ENCODE measurements at places on chromosomes 2 and 18. TPM values are rescaled to one million over a fixed set of nuclear protein-coding genes. Genes with fewer than 3 reads are reported as not detected.

DNA sequence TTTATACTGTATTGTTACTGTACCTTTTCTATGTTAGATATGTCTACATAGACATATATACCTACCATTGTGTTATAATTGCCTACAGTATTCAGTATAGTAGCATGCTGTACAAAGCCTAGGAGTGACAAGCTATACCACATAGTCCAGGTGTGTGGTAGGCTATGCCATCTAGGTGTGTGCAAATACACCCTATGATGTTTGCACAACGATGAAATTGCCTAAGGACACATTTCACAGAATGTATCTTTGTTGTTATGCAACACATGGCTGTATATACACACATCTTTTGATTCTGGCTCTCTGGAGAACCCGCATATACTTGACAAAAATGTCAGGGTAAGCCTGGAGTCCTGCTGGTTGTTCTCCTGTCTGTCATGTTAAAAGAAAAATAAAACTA is 85.1 kb downstream of the BCL2L11 start:
- no peak for DNase-seq
- H3K27me3 ChIP-seq = no peaks in the 10 kb centered on the region
- H3K36me3 ChIP-seq = no peaks in the 10 kb centered on the region
- H3K4me1 ChIP-seq = no peaks in the 10 kb centered on the region
- H3K4me3 ChIP-seq = no peak overlapping the region

- H3K27ac ChIP-seq = peak overlapping the region; percentile 89
- H3K4me3 ChIP-seq = peak overlapping the region; percentile 31
- no peaks in the 10 kb centered on the region for H3K36me3 ChIP-seq
Measured at GRCh38 chr2:189580241-189580651, 340 bp downstream of the SLC40A1 start.

DNA sequence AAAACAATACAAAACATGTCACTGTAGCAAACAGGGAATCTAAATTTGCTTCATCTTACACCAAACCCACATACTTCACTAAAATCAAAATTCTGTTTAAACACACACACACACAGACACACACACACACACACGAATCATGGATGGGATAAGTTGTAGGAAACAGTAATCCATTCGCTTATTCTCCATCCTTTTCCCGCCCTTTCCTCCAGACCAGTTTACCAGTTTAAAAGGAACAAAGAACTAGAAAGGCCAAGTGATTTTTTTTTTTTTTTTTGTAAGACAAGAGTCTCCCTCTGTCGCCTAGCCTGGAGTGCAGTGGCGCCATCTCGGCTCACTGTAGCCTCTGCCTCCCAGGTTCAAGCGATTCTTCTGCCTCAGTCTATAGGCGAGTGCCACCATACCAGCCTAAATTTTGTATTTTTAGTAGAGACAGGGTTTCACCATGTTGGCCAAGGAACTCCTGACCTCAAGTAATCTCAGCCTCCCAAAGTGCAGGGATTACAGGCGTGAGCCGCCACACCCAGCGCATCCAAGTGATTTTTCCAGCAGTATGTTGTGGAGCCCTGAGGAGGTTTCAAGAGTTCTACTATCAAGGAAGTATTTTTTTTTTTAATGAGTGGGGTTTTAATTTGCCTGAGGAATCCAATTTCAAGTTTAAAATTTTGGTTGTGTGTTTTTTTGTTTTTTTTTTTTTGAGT is 5.7 kb downstream of the PSME4 start:
- no peak overlapping the region for H3K27ac ChIP-seq
- DNase-seq = no peak
- no peaks in the 10 kb centered on the region for H3K27me3 ChIP-seq

DNA sequence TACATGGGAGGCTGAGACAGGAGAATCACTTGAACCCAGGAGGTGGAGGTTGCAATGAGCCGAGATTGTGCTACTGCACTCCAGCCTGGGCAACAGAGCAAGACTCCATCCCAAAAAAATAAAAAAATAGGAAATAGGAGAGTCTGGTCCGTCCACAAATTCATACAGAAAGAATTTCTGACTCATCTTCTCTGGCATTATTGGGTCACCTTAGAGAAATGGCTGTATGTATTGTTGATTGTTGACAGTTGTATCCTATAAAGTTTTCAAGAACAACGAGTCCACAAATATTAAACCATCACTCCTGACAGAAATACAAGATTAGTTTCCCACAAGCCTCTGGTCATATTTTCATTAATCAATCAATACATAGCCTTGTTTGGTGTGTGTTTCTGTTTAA is 20.4 kb downstream of the RBM43 start:
- DNase-seq = no peak
- no peaks in the 10 kb centered on the region for H3K4me1 ChIP-seq
- H3K36me3 ChIP-seq = no peaks in the 10 kb centered on the region
- H3K27me3 ChIP-seq = no peaks in the 10 kb centered on the region
- H3K4me3 ChIP-seq = no peak overlapping the region

- H3K27ac ChIP-seq = no peak overlapping the region
- DNase-seq = no peak
- H3K4me3 ChIP-seq = no peak overlapping the region
- H3K27me3 ChIP-seq = no peaks in the 10 kb centered on the region
- no peaks in the 10 kb centered on the region for H3K36me3 ChIP-seq
- H3K4me1 ChIP-seq = no peaks in the 10 kb centered on the region
Measured at GRCh38 chr2:73993778-73994177, 9.1 kb downstream of the TET3 start.

DNA sequence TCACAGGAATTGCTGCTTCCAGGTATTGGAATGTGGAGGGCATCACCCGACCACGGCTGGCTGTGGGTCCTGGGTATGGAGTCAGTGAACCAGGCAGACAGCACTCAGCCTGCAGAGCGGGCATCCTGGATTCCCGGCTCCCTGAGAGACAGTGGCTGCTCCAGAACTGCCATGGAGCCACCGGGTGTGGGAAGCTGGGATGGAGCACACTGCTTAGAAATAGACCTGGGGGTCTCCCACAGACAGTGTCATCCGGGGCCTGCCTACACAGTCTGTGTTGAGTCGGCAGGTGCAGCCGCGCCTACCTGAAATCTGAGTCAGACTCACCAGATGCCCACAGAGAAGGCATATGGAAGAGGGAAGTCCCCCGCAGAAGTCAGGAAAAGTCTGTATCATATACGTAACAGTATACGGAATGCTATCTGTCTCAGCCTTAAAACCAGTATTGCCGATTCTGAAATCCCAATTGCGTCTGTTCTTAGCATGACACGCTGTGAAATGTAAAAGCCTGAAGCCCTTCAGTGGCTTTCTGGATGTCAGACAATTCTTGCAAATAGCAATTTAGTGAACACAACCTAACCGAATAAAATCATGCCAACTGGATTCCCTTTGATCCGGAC is 509.7 kb upstream of the MYT1L start:
- no peaks in the 10 kb centered on the region for H3K4me1 ChIP-seq
- no peaks in the 10 kb centered on the region for H3K27me3 ChIP-seq
- no peak overlapping the region for H3K4me3 ChIP-seq
- H3K27ac ChIP-seq = no peak overlapping the region
- DNase-seq = no peak

DNA sequence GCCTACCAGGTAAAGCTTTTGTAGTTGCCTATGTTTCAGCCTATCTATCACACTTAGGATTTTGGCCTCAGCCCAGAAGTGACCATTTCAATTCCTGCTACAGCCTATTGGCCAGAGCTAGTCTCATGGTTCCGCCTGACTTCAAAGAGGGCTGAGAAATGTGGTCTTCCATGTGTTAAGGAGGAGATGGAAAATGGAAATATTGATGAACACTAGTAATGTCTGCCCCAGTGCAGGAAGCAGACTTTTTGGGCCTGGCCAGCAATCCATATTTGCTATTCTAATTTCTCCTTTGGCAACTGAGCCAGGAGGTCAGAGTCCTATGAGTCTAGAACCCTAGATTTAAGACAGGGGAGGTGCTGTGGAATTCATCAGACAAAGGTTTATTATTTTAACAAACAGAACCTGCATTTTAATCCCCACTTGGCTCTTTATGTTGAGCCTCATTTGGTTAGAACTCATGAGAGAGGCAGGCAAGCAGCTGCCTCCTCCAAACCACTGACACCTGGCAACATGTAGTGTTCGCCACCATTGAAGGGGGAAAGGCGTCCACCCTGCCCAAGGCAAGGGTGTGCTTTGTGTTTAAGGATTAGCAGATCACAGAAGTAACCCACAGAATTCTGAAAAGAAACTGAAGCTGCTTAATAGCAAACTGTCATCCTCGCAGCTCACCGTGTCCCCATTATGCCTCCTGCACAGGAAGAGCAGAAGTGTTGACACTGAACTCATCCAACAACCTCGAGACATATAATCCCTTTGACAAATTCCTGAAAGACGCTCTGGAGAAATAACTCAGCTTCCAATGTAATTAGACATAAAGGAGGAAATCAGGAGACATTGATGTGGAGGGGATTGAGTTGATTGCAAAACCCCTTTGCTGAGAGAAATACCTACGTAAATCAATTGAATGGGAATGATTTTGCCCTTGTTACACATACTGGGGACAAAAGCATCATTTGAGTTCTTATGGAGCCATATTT is 47.7 kb upstream of the SCG2 start:
- no peak for DNase-seq
- no peak overlapping the region for H3K4me3 ChIP-seq
- no peaks in the 10 kb centered on the region for H3K36me3 ChIP-seq
- H3K4me1 ChIP-seq = no peaks in the 10 kb centered on the region

DNA sequence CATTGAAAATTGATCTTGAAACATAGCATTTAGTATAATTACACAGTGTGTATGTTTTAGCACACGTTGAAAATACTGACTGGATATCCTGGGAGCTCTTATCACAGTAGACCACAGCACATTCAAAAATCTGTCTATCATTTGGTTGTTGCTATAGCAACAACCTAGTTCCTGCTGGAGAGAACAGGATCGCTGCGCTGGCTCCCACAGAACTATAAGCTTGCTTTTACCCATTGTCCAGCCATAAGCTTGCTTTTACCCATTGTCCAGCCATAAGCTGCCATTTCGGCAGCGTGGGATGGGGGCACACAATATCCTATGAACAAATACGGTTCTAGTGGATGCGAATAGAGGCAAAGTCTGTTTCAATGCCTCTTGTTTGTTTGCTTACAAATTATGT is 70.4 kb upstream of the ST6GAL2 start:
- DNase-seq = no peak
- H3K27me3 ChIP-seq = no peaks in the 10 kb centered on the region
- no peaks in the 10 kb centered on the region for H3K36me3 ChIP-seq
- no peaks in the 10 kb centered on the region for H3K4me1 ChIP-seq
- H3K27ac ChIP-seq = no peak overlapping the region
- no peak overlapping the region for H3K4me3 ChIP-seq

DNA sequence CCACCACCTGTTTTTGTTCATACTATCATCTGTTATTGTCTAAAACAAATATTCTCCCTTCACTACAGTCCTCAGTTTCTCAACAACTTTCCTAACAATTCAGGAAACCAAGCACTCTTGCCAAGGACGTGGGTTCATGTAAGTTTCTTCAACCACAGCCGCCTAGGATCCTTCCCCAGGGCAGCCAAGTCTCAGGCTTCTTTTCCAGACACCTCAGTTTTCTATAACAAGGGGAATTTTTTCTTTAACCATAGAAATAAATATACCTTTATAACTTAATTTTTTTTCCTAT is 39.4 kb upstream of the AGPS start:
- H3K27ac ChIP-seq = no peak overlapping the region
- H3K27me3 ChIP-seq = no peaks in the 10 kb centered on the region
- H3K36me3 ChIP-seq = no peaks in the 10 kb centered on the region
- peak; percentile 13 for DNase-seq
- no peak overlapping the region for H3K4me3 ChIP-seq

GRCh38 chr2:36338124-36338826 is 17.3 kb upstream of the CRIM1 start:
- no peak for DNase-seq
- no peaks in the 10 kb centered on the region for H3K27me3 ChIP-seq
- no peak overlapping the region for H3K4me3 ChIP-seq
- H3K36me3 ChIP-seq = no peaks in the 10 kb centered on the region

GRCh38 chr2:17792515-17792914 is 23.7 kb upstream of the MSGN1 start:
- no peak overlapping the region for H3K27ac ChIP-seq
- no peaks in the 10 kb centered on the region for H3K36me3 ChIP-seq
- H3K4me1 ChIP-seq = no peaks in the 10 kb centered on the region
- H3K27me3 ChIP-seq = no peaks in the 10 kb centered on the region
- no peak overlapping the region for H3K4me3 ChIP-seq
- DNase-seq = no peak

DNA sequence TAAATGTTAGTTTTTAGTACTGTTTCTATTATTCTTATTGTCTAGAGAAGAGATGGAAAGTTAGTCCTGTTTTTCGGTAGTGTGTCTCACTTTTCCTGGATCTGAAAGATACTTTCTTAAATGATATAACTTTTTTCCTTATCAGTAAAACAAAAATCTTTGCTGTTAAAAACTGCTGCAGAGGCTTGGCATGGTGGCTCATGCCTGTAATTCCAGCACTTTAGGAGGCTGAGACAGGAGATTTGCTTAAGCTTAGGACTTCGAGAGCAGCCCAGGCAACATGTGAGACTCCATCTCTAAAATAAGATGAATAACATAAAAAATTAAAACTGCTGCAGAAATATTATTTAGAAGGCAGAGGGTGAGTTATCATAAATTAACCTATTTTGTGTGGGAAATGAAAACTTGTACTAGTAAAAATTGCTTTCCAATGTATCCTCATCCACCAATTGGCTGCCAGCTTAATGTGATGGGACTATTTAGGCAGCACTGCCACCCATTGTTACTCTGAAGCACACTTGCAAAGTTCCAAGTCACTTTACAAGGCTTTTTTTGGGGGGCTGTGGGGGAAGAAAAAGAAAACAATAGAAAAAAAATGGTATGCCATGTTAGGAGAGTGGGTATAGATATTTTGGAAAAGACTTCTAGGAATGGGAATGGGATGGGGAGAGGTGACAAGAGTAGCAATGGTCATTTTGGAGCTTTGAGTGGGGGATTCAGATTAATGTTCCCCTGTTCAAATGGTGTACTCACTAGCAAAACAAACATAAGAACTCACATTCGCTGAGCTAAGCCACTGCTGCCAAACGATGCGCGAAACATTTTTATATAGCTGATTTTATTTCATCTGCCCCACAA is 62.7 kb downstream of the MEIS1 start:
- H3K4me3 ChIP-seq = no peak overlapping the region
- no peak overlapping the region for H3K27ac ChIP-seq
- no peaks in the 10 kb centered on the region for H3K36me3 ChIP-seq

- DNase-seq = no peak
- no peaks in the 10 kb centered on the region for H3K27me3 ChIP-seq
- H3K4me3 ChIP-seq = no peak overlapping the region
Measured at GRCh38 chr2:227054006-227054405, 110.0 kb downstream of the COL4A4 start.

The CSRNP3 gene
- total RNA-seq = 2.3 TPM

The MAP3K19 gene
- not detected for total RNA-seq

The LRPPRC gene
- 33.5 TPM for total RNA-seq

The BAZ2B gene
- total RNA-seq = 104 TPM

The B4GALT6 gene
- total RNA-seq = 0.66 TPM

The MC4R gene
- not detected for total RNA-seq

The PTPRN gene
- total RNA-seq = 18.7 TPM

All from body of pancreas (tissue), 4 donors.